ENCODE measurements at places on chromosomes 7 and 10. TPM values are rescaled to one million over a fixed set of nuclear protein-coding genes. Genes with fewer than 3 reads are reported as not detected.

STK31 gene
- total RNA-seq, result 1.3 TPM

PLAC9 gene
- 35.0 TPM for total RNA-seq

CDNF gene
- 0.71 TPM for total RNA-seq

TAS2R5 gene
- 0.79 TPM for total RNA-seq

ZNF503 gene
- 34.2 TPM for total RNA-seq

RAB19 gene
- total RNA-seq, result 1.6 TPM

STRIP2 gene
- 4.4 TPM for total RNA-seq

CLDN15 gene
- 8.4 TPM for total RNA-seq

ADRA2A gene
- total RNA-seq, result 8.9 TPM

DNA sequence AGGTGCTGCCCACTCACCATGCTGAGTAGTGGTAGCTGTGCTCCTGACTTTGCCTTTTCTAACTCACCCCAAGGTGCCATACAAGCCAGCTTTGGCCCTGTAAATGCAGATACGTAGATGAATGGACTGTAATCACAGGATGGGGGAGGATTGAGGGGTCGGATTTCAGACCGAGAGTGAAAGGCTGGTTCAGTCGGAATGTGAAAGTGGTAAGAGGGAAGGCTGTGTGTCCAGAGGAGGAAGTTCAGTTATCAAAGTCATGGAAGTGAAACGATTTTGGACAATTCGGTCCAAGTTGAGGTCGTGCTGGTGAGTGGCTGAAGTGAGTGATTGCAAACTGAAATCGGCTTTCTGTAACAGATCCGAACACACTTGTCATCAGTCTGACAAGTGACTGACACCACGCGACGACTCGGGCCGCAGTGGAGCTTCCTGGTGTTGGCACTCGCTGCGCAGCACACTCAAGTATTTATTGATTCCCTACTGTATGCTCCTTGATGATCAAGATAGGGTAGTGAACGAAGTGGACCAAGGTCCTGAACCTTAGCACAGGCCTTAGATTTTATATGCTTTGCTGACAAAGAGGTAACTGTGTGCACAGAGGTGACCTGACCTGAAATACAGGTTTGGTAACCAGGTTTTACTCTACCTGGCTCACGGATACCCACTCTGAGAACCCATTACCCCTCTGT is 10.5 kb downstream of the ZNF282 start:
- no peak overlapping the region for H3K4me3 ChIP-seq
- H3K36me3 ChIP-seq, result peaks cover 99% of the 10 kb centered on the region
- H3K27ac ChIP-seq, result no peak overlapping the region
- no peaks in the 10 kb centered on the region for H3K4me1 ChIP-seq
- no peaks in the 10 kb centered on the region for H3K27me3 ChIP-seq

DNA sequence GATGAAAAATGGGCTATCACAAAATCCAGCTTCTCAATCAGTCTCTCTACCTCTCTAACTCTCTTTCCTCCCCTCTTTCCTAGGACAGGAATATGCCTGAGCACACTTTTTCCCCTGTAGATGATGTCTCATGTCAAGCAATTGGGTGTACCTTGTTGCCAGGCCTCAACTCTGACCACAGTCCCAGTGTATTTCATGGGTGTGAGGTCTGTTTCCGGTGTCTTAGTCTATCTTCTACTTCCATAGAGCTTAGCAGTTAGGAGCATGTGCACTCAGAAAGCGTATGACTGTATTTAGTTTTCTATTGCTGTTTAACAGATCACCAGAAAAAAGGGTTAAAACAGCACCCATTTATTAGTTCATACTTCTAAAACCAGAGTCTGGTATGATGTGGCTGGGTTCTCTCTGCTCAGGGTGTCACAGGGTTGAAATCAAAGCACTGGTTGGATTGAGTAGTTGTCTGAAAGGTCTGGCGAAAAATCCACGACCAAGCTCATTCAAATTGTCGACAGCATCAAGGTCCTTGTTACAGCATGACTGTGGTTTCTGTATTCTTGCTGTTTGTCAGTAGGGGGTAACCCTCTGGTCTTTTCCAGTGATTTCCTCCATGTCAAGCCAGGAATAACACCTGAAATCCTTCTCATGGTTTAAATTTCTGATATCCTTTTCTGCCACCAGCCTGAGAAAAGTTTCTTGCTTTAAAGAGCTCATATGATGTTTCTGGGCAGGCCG is 130.0 kb downstream of the THSD7A start:
- H3K36me3 ChIP-seq, result no peaks in the 10 kb centered on the region
- H3K27me3 ChIP-seq, result no peaks in the 10 kb centered on the region
- H3K27ac ChIP-seq, result no peak overlapping the region
- DNase-seq, result no peak

- no peaks in the 10 kb centered on the region for H3K27me3 ChIP-seq
- no peak for DNase-seq
- H3K4me3 ChIP-seq, result no peak overlapping the region
- H3K36me3 ChIP-seq, result no peaks in the 10 kb centered on the region
- H3K4me1 ChIP-seq, result no peaks in the 10 kb centered on the region
Observed at GRCh38 chr10:129365767-129366402, 101.2 kb upstream of the MGMT start.

- no peak for DNase-seq
- no peaks in the 10 kb centered on the region for H3K36me3 ChIP-seq
- H3K4me3 ChIP-seq, result no peak overlapping the region
- no peak overlapping the region for H3K27ac ChIP-seq
- no peaks in the 10 kb centered on the region for H3K4me1 ChIP-seq
Observed at GRCh38 chr10:100045592-100045991, 35.8 kb upstream of the DNMBP start.

GRCh38 chr10:129740532-129741279 is 223.4 kb downstream of the EBF3 start:
- H3K4me3 ChIP-seq, result no peak overlapping the region
- H3K36me3 ChIP-seq, result no peaks in the 10 kb centered on the region
- DNase-seq, result no peak

GRCh38 chr7:16298221-16298620 is 123.1 kb downstream of the CRPPA start:
- no peaks in the 10 kb centered on the region for H3K36me3 ChIP-seq
- no peaks in the 10 kb centered on the region for H3K27me3 ChIP-seq
- H3K4me3 ChIP-seq, result no peak overlapping the region
- no peak overlapping the region for H3K27ac ChIP-seq

DNA sequence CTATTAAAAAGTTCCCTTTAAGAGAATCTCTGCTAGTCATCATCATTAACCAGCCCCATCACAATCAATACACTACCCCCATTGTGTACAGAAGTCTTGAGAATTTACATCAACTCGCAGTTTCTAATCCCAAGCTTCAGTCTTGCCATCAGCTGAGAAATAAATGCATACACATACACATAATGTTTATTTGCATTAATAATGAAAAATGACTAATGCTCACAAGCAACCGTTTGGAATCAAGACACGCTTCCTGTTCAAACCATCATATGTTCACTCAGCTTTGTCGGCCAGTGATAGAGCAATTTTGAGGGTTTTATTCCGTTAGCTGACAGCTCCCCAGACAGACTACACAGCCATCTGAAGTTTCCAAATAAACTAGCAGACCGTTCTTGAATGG is 287.1 kb downstream of the SFMBT2 start:
- H3K27ac ChIP-seq, result no peak overlapping the region
- no peak overlapping the region for H3K4me3 ChIP-seq
- no peaks in the 10 kb centered on the region for H3K36me3 ChIP-seq
- H3K27me3 ChIP-seq, result peaks cover 9% of the 10 kb centered on the region
- peaks cover 6% of the 10 kb centered on the region for H3K4me1 ChIP-seq
- no peak for DNase-seq

GRCh38 chr7:42574685-42575084 is 337.2 kb downstream of the C7orf25 start:
- peaks cover 7% of the 10 kb centered on the region for H3K4me1 ChIP-seq
- H3K27ac ChIP-seq, result no peak overlapping the region
- DNase-seq, result no peak
- no peaks in the 10 kb centered on the region for H3K27me3 ChIP-seq
- no peak overlapping the region for H3K4me3 ChIP-seq
- H3K36me3 ChIP-seq, result no peaks in the 10 kb centered on the region

GRCh38 chr7:131538813-131539179 is 17.6 kb downstream of the PODXL start:
- H3K27me3 ChIP-seq, result no peaks in the 10 kb centered on the region
- no peaks in the 10 kb centered on the region for H3K36me3 ChIP-seq
- peaks cover 26% of the 10 kb centered on the region for H3K4me1 ChIP-seq
- H3K4me3 ChIP-seq, result no peak overlapping the region
- peak overlapping the region; percentile 53 for H3K27ac ChIP-seq
- no peak for DNase-seq

- H3K36me3 ChIP-seq, result no peaks in the 10 kb centered on the region
- peak; percentile 58 for DNase-seq
- H3K4me1 ChIP-seq, result no peaks in the 10 kb centered on the region
- H3K27ac ChIP-seq, result no peak overlapping the region
- H3K4me3 ChIP-seq, result no peak overlapping the region
- H3K27me3 ChIP-seq, result no peaks in the 10 kb centered on the region
Observed at GRCh38 chr7:49852619-49853462, 79.4 kb downstream of the VWC2 start.

DNA sequence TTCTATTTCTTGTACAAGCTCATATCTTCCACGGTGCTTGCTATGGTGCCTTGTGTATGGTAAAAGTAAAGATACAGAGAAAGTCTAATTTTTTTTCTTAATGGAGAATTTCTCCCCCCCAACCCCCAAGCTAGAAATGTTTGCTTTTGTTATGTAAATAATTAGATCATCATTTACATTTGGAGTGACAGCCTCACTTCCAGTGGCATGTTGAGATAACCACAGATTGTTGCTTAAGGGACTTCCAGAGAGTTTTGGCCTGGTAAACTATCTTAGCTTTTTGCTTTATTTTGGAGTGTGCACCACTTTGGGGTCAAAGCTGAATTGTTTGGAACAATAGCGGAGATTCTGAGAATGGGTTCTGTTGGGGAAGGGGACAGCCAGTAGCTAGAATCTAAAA is 129.7 kb downstream of the ZNF365 start:
- peaks cover 4% of the 10 kb centered on the region for H3K4me1 ChIP-seq
- no peaks in the 10 kb centered on the region for H3K36me3 ChIP-seq
- no peak overlapping the region for H3K4me3 ChIP-seq
- H3K27ac ChIP-seq, result peak overlapping the region; percentile 10
- no peak for DNase-seq
- no peaks in the 10 kb centered on the region for H3K27me3 ChIP-seq

GRCh38 chr10:132678436-132679216 is 107.3 kb downstream of the NKX6-2 start:
- no peak overlapping the region for H3K27ac ChIP-seq
- no peaks in the 10 kb centered on the region for H3K27me3 ChIP-seq
- H3K36me3 ChIP-seq, result no peaks in the 10 kb centered on the region
- no peak overlapping the region for H3K4me3 ChIP-seq
- no peak for DNase-seq
- no peaks in the 10 kb centered on the region for H3K4me1 ChIP-seq

DNA sequence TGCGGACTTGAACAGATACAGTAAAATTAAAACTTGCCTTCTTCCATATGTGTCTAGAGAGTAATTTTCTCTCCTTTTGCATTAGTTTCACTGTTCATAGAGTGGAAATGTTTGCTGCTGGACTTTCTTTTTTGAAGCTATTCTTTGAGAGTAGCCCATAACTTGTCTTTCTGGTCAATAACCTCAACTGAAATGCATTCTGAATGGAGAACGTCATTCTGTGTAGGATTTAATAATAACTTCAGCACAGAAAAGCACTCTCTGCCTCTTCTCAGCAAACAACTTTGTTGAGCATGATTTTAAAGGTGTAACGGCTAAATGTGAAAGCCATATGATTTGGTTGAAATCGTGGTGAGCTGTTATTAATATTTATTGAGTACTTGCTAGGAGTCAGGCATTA is 111.8 kb downstream of the CUX1 start:
- H3K27me3 ChIP-seq, result no peaks in the 10 kb centered on the region
- H3K4me3 ChIP-seq, result no peak overlapping the region
- no peaks in the 10 kb centered on the region for H3K36me3 ChIP-seq
- no peak overlapping the region for H3K27ac ChIP-seq

- no peaks in the 10 kb centered on the region for H3K27me3 ChIP-seq
- no peaks in the 10 kb centered on the region for H3K36me3 ChIP-seq
- no peak for DNase-seq
- H3K27ac ChIP-seq, result peak overlapping the region; percentile 96
- no peak overlapping the region for H3K4me3 ChIP-seq
Observed at GRCh38 chr10:132422903-132423825, 26.2 kb downstream of the PWWP2B start.

DNA sequence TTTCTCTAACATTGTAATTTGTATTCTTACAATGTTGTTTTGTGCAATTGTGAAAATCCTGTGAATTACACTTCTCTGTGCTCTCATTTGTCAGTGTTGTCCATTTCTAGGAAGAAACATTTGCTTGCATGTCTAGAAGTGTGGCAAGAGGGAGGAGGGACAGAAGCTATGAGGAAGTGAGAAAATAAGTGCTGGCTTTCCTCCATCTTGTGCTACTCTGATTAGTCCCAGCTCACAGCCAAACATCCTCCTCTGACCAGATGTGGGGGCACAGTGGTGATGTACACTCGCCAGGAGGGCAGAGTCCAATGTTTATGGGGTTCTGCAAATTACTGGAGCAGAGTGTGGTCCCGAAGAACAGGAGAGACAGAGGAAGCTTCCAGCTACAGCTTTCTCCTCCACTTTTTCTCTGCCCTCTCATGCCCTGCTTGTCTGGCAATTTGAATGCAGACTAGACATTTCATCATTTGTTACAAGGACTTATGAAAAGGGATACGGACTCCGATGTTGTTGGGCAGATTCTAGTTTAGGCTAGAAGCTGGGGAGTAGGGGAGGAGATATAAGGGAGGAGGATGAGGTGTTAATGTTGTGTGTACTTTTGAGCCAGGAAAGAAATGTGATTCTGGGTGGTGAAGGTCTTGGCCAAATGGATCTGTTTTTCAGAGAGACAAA is 131.0 kb upstream of the C1GALT1 start:
- H3K4me1 ChIP-seq, result no peaks in the 10 kb centered on the region
- no peaks in the 10 kb centered on the region for H3K27me3 ChIP-seq
- H3K27ac ChIP-seq, result no peak overlapping the region

- H3K4me3 ChIP-seq, result no peak overlapping the region
- DNase-seq, result no peak
- no peak overlapping the region for H3K27ac ChIP-seq
- no peaks in the 10 kb centered on the region for H3K36me3 ChIP-seq
- H3K27me3 ChIP-seq, result no peaks in the 10 kb centered on the region
Observed at GRCh38 chr7:96203786-96204185, 118.1 kb downstream of the SLC25A13 start.

DNA sequence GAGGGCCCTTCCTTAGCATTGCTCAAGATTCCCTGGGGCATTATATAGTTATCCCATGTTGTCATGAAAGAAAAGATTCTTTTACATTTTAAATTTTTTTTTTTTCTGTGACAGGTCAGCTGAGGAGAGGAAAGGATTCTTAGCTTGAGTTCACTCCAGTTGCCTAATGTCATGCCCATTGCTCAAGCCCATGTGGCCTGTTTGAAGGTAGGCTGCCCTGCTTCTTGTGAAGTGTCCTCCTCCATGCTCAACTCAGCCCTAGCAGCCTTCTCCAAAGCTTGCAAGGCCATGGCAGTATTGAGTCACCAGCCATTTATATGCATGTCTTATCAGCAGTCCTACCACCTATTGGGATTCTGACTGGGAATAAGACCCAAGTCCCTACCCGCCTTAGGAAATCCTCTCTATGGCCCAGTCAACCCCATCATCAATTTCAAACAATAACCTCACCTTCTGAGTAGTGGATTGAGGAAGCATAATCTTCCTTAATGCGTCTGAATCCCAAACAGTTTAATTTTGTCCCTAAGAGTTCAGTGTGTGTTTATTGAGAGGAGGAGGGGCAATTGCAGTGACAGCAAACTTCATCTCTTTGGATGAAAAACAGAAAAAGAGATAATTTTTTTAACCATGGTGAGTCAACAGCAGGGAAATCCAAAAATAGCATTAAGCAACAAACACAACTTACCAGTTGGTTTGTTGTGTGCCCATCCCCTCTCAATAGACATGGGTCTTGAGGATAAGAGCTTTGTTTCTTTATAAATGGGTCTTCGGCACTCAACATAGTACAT is 38.6 kb upstream of the WASL start:
- no peaks in the 10 kb centered on the region for H3K36me3 ChIP-seq
- H3K4me1 ChIP-seq, result no peaks in the 10 kb centered on the region
- no peak overlapping the region for H3K4me3 ChIP-seq

Data from left lung (tissue), 14 donors.